ENCODE measurements at places on chromosomes 6 and 20. TPM values are rescaled to one million over a fixed set of nuclear protein-coding genes. Genes with fewer than 3 reads are reported as not detected.

GRCh38 chr20:61739086-61739831 is 326.4 kb downstream of the TAF4 start:
- no peak for DNase-seq

- no peak for DNase-seq
Measured at GRCh38 chr20:63176034-63176426, 39.9 kb downstream of the YTHDF1 start.

- DNase-seq: no peak
Measured at GRCh38 chr6:108235127-108235526, 25.7 kb downstream of the SNX3 start.

DNA sequence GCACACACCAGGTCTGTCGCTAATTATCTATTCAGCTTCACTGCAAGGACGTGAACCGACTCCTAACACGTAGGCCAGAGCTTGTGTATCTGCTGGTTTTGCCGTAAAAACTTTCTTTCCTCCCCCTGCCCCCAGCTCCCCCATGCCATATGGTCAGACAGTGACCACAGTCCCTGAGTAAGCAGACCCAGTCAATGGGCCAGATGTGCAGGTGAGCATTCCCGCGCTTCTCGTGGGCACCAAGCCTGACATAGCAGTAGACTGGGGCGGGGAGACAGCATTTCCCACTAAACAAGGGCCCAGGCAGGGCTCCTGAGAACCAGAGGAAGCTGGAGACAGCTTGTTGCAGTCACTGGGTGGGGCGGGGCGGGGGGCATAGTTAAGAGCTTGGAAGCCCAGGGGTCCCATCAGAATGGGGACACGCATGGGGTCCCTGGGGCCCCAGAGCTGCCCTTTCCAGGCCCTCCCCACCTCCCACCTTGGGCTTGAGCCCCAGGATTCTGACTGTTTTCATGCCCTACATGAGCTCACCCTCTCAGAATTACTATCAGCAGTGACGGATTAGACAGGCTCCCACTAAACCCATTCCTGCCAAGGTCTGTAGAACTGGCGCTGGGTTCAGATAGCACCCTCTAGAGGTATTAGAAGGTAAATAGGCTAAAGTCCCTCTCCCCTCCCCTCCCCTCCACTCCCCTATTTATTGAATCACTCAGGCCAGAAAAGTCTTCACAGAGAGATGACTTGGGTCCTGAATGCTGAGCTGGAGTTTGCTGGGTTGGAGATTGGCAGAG is 51.8 kb downstream of the CDH26 start:
- no peak for DNase-seq

GRCh38 chr6:146305092-146305491 is 238.5 kb upstream of the RAB32 start:
- no peak for DNase-seq

- DNase-seq: peak; percentile 80
Measured at GRCh38 chr6:105609375-105609991, 206.6 kb upstream of the PREP start.

DNA sequence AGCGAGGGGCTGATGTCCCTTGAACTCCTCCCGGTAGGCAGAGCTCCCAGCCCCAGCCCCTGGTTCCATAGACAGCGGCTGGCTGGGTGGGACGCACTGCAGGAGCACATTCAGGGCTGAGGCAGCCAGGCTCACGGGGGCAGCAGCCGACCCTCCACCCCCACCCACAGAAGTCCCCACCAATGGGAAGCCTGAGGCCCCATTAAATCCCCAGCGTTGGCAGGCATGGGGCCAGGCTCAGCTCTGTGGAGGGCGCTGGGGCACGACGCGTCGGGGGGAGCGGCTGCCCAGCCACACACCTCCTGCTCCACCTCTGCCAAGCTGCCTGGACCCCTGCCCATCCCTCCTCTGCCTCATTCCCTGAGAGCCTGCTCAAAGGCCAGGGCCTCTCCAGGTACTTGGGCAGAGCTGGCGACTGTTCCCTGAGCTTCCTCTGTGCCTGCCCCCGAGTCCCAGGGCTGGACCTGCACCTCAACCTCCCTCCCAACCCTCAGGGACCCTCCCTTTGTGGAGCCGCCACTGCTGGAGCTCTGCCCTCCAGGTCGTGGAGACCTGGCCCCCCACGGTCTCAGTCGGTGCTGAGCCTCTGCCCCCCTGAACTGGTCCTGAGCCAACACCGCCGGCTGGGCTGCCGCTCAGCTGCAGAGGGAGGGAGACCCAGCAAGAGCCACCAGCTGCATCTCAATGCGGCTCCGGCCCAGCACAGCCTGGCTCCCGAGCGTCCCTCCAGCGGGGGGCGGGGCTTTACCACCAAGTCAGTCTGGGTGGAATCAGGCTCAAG is 9.1 kb downstream of the CHRNA4 start:
- DNase-seq: no peak

- DNase-seq: no peak
Measured at GRCh38 chr6:36751091-36751490, 53.5 kb downstream of the RAB44 start.

DNA sequence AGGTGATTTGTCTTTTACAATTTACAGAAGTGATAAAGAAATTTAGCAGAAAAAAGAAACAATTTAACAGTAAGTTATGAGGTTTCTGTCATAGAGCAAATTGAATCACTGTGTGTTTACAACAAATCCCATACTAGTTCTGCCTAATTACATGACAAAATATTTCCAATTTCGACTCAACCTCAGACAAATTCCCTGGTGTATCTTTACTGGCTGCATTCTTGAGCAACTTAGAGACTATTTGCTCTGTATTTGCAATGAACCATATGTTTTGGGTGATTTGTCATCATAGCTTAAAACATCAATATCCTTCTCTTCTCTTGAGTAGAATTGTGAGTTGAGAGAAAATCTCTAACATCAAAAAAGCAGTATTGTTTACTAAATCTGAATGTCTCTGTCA is 128.7 kb downstream of the SIM1 start:
- no peak for DNase-seq

The MYL9 gene
- 91.8 TPM for total RNA-seq
